ENCODE measurements at places on chromosomes 3 and 15.

GRCh38 chr3:38662544-38662943 is 13.1 kb upstream of the SCN5A start:
- DNase-seq: no peak

- DNase-seq: no peak
Observed at GRCh38 chr3:73141525-73141924, 80.1 kb downstream of the EBLN2 start.

DNA sequence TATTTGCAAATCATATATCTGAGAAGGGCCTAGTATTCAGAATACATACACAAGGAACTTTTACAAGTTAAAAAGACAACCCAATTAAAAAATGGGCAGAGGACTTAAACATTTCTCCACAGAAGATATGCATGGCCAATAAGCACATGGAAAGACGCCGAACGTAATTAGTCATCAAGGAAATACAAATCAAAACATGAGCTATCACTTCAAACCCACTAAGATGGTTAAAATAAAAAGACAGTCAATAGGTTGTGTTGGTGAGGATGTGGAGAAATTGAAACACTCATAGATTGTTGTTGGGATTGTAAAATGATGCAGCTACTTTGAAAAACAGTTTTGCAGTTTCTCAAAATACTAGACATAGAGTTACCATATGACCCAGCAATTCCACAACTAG is 61.2 kb upstream of the NEO1 start:
- DNase-seq: no peak

DNA sequence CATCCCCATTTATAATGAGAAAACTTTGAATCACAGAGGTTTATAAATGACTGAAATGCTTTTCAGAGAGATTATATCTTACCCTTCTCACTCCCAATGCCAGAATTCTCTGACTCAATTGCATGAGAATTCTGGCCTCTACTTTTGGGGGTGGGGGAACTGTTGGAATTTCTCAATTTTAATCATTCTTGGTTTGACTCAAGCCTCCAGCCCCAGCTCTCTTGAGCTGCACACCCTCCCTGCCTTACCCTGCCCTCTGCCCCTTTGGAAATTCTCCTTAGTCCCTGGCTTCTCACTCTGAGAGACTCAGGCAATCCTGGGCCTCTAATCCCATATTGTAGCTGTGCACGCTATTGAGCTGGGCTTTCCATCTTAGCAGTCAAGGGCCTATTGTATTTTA is 44.2 kb downstream of the ZNF589 start:
- no peak for DNase-seq

Measured in occipital lobe (tissue), 3 donors.